ENCODE measurements at places on chromosomes 2 and 18. TPM values are rescaled to one million over a fixed set of nuclear protein-coding genes. Genes with fewer than 3 reads are reported as not detected.
A peak's percentile ranks its signal among the peaks of the same experiment; 100 is the strongest.

Gene MYO7B
- total RNA-seq = not detected

DNA sequence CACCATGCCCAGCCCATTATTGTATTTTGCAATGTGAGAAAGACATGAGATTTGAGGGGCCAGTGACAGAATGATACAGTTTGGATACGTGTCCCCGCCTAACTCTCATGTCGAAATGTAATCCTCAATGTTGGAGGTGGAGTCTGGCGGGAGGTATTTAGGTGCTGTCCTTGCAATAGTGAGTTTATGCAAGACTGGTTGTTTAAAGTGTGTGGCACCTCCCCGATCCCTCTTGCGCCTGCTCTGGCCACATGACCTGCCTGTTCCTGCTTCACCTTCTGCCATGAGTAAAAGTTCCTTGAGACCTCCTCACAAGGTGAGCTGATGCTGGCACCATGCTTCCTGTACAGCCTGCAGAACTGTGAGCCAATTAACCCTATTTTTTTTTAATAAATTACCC lies 16.6 kb downstream of the CNDP1 start:
- DNase-seq = no peak

DNA sequence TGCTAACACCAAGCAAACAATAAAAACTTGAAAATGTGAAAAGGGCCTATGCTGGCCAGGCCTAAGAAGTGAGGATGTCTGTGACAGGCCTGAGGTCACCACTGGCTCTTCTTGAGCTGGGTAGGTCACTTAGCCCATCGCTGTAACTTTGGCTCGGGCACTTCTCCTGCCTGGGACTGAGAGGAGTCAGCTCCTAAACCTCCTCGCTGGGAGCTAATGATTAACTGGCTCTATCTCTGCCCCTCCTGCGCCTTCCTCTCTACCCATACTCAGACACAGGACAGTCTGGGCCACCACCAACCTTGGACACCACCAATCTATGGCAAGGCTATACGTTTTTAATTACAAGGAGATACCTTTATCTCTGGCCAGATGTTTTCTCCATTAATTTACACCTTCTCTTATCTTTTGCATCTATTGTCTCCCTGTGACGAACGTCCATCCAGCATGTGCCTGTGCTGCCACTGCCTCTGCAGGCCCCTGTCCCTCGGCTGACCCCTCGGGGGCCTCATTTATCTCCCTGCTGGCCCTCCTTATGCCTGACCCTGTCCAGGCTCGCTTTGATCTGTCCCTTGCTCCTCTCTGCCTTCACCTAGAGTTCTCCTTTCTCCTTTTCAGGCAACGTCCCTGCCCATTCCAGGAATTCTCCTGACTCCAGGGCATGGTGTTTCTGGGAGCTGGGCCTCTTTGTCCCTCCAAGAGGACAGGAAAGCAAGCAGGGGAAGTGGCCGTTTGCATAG lies 149.1 kb upstream of the GATA6 start:
- DNase-seq = no peak

- peak; percentile 10 for DNase-seq
Observed at GRCh38 chr2:65076345-65076710, 20.1 kb downstream of the CEP68 start.

Gene CASP8
- total RNA-seq = 25.9 TPM

- DNase-seq = no peak
Observed at GRCh38 chr2:222404151-222404905, 20.0 kb upstream of the SGPP2 start.

- DNase-seq = no peak
Observed at GRCh38 chr2:66901344-66901743, 466.4 kb downstream of the MEIS1 start.

DNA sequence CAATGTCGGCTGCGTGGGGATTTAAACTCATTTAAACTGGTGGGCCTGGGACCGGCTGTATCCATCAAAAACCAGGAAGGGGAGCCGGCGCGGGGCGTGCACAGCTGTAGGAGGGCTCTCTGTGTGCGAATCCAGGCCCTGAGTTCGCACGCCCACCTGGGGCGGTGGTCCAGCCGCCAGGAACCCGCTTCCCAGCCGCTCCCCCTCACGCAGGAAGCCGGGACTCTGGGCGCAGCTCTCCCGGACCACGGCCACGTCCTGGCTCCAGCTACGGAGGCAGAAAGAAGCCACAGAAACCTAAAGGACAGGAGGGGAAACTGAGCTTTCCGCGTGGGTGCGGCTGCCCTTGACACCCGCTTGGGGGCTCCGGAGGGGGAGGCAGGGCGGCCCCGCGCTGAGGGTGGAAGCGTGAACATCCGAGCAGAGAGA lies 80.6 kb downstream of the GFPT1 start:
- DNase-seq = no peak

Gene ALLC
- not detected for total RNA-seq

DNA sequence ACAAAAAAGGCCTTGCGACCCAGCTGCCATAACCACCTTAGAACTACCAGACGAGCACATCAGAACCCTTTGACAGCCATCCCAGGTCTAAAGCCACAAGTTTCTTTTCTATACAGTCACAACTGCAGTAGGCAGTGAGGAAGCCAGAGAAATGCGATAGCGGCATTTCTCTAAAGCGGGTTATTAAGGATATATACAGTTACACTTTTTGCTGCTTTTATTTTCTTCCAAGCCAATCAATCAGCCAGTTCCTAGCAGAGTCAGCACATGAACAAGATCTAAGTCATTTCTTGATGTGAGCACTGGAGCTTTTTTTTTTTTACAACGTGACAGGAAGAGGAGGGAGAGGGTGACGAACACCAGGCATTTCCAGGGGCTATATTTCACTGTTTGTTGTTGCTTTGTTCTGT lies 48.8 kb downstream of the FEZ2 start:
- no peak for DNase-seq

Gene CD207
- total RNA-seq = not detected

DNA sequence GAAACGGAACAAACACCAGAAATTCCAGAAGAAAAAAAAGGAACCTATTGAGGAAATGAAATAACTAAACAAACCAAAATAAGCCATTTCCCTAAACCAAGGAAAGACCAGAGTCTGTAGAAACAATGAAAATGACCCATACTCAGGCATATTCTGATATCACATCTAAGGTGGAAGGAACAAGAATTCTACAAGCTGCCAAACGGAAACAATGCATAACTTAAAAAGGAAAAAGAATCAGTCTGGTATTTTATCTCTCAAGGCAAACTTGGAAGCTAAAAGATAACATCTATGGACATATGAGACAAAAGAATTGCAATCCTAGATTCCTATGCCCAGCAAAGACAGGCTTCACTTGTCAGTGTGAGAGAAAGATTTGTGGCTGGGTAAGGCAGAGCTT lies 326.2 kb downstream of the PDE11A start:
- DNase-seq = no peak

DNA sequence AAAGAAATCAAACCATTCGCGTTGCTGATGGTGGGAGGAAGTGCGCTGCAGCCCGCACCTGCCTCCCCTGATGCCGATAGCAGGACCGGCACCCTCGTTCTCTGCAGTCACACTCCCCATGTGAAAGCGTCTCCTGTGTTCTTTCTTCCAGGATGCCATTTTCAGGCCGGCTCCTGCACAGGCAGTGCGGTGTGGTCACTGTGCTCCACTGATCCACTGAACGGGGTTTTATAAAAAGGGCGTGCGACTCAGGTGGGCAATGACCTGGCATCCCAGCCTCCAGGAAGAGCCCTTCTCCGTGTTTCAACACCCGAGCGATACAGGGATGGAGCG lies 88.3 kb upstream of the SNTG2 start:
- no peak for DNase-seq

DNA sequence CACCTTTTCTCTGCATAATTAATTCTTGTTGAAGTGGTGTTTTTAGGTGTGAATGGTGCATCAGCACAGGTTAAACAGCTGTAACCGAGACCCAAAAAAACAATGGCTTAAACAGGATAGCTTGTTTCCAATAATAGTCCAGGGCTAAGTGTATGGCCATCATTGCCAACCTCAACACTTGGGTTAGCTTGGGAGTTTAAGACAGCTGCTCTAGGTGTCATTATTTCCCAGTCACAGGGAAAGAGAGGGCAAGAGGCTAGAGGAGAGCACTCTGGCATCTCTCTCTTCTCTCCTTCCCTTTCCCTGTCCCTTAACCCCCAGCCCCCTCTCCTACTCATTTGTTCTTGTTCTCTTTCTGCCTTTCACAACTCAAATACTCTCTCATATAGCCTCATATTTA lies 21.1 kb downstream of the BIRC6 start:
- no peak for DNase-seq

- peak; percentile 65 for DNase-seq
Observed at GRCh38 chr2:64640153-64641044, 13.3 kb downstream of the SERTAD2 start.

DNA sequence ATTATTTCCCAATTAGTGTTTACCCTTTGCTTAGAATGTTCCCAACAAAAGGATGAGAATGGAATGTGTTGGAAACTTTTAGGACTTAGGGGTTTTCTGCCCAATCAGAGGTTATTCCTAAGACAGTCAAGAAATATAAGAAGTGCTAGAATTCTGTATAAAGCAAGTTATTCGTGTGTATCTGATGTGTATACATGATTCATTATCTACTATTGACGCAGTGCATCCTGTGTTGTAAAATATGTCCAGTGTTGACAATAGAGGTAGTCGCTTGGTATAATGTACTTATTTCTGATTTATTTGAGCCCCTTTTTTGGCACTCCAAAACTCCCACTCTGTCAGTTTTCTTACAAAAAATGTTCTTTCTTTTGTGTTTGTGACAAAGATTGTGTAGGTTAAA lies 881 bp downstream of the PIKFYVE start:
- peak; percentile 11 for DNase-seq

- peak; percentile 27 for DNase-seq
Observed at GRCh38 chr18:10410472-10411308, 43.7 kb upstream of the APCDD1 start.

GRCh38 chr2:241443486-241444223 lies 64.7 kb downstream of the STK25 start:
- peak; percentile 93 for DNase-seq

GRCh38 chr18:46369323-46369722 lies 265.1 kb downstream of the HAUS1 start:
- DNase-seq = no peak

Gene HNMT
- 0.53 TPM for total RNA-seq

Gene SH2D6
- total RNA-seq = 0.78 TPM

- peak; percentile 70 for DNase-seq
Observed at GRCh38 chr2:42127425-42128424, 41.4 kb upstream of the EML4 start.

- DNase-seq = no peak
Observed at GRCh38 chr2:204888222-204888621, 342.9 kb downstream of the PARD3B start.

DNA sequence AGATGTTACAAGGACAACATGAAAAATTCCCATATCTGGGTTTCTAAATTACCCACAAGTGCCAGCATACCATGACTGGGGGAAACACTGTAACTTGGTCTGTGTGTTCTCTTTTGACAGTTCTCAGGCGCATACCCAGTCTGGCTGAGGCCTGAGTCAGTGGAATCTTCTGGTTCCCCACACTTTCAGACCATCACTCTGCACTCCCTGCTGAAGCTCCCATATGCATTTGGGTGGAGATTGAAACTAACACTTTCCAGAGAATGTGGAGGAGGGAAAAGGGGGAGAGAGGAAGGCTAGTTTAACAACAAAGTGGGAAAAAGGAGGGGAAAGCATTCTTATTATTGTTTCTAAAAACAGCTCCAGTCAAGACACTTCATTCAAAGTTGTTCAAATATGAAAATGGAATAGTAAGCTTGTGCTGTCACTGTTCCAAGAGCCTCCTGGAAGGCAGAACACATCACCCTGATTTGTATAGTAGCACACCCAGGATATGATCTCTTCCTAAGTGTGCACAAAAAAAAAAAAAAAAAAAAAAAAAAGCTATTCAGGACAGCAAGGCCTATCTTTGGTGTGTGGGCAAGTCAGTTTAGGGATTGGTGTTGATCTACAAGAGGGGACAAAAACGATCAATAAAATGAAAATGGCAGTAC lies 48.1 kb upstream of the CTIF start:
- DNase-seq = no peak

DNA sequence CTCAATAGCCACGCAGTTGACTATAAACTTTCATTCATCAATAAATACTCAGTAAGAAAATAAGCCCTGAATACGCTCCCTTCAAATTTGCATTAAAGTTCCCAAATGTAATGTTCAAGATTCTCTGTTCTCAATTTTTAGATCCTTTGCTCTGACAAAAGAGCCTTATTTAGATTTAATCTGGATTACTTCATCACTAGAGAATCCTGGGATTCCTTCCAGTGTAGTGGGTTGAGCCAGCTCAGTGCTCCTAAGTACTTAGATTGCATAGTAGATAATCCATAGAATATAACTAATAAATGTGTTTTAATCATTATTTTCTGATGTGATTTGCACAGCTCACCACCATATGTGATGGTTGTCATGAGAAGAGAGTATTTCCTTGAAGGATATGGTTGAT lies 1286.2 kb downstream of the SUCLG1 start:
- DNase-seq = no peak

Gene FBXO41
- 7.1 TPM for total RNA-seq

DNA sequence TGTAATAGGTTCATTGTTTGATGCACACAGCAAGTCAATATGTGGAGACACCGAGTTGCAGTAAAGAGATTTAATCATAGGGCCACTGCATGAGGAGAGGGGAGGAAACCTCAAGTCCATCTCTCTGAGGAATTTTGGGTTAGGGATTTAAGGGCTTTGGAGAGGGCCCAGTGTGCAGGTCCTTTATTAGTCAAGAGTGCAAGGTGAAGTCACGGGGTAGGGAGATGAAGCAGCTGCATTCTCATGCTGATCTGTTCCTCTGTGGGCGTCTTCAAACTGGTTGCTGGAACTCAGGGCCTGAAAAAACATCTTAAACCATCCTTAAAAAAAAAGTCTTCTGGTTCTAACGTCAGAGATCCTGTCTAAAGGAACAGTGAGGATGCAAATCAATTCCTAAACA lies 131.6 kb downstream of the NXPH2 start:
- DNase-seq = no peak

GRCh38 chr2:148816176-148816575 lies 58.9 kb upstream of the KIF5C start:
- DNase-seq = no peak

DNA sequence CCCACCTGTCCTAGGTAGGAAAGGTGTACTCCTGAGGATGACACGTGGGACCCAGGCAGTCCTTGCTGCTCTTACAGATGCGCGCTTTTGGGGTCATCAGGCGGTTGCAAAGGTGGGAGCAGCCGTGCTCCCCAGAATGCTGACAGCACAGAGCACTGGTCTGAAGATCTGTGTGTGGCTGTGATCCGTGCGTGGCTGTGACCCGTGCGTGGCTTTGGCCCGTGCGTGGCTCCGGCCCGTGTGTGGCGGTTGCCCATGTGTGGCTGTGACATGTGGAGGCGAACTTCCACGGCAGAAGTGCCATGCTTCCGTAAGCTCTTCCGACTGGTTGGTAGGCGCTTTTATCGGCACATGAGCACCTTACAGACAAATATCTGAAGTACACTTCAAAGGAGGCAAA lies 270.0 kb downstream of the AGAP1 start:
- no peak for DNase-seq

Data from mammary epithelial cell (primary cell).